ENCODE measurements at places on chromosomes 12 and 14.

GRCh38 chr14:100677554-100678468 lies 48.9 kb upstream of the DLK1 start:
- DNase-seq, result peak; percentile 58

- DNase-seq, result no peak
These were observed 157.9 kb downstream of the PAWR start for GRCh38 chr12:79532907-79533288.

DNA sequence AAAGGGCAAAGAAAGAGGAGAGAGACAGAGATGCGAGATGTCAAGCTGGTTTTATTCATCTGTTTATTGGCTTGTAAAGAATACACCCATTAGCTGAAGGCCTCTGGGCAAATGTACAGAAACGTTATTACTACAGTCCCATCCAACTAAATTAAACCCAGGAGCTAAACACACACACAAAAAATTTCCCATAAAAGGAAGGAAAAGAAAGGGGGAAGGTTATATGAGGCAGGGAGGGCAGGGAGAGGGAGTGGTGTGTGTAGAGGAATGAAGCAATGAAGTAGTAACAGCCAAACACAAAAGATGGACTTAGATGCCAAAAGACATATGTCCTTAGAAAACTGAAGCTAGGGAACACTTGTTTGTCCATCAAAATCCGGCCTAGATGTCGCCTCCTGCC lies 3.1 kb upstream of the MFAP5 start:
- peak; percentile 55 for DNase-seq

DNA sequence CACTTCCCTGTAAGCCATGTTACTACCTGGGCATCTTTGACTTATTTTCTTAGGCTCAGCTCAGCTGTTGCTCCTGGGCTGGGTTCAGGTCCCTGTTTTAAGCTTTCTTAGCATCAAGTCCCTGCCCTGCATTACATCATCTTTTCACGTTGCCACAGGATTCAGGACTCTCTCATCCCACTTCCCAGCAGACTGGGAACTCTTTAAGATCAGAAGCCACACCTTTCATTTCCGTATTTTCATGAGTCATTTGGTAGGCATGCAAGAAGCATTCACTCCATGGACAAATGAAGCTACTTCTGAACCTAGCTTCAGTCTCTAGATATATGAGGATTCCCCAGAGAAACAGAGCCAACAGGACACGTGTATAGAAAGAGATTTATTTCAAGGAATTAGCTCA lies 726.8 kb downstream of the VRK1 start:
- peak; percentile 7 for DNase-seq

DNA sequence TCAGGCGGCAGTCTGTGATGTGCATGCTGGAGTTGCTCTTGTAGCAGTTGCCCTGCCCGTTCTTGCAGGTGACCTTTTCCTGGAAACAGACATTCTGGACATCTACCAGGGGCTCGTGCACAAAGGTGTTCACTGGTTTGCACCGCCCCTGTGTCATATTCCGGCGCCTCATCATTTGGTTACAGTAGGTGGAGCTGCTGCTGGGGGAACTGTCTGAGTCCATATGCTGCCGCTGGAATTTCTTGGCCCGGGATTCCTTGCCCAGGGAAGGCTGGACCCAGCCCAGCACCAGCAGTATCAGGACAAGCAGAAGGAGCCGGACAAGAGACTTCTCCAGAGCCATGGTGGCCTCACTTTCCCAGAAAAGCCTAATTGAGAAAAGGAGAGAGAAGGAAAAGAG lies 918 bp downstream of the RNASE1 start:
- DNase-seq, result no peak

- DNase-seq, result no peak
These were observed 50.7 kb upstream of the DLK1 start for GRCh38 chr14:100675699-100676684.

DNA sequence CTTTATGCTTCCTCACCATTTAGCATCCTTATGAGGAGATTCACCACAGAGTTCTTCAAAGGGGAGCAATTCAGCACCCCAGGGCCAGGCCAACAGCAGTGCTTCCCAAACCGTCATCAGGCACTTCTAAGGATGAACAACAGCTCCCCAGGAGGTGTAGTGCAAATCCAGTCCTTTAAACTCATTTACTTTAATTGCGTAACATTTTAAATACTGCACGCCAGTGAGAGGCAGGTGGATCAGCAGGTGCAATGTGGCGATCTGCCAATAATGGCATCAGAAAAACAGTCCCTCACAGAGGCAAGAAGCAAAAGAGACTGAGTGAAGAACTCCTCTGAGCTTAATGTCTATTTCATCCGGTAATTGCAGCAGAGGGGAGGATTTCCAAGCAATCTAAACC lies 770.9 kb upstream of the FOXG1 start:
- no peak for DNase-seq

DNA sequence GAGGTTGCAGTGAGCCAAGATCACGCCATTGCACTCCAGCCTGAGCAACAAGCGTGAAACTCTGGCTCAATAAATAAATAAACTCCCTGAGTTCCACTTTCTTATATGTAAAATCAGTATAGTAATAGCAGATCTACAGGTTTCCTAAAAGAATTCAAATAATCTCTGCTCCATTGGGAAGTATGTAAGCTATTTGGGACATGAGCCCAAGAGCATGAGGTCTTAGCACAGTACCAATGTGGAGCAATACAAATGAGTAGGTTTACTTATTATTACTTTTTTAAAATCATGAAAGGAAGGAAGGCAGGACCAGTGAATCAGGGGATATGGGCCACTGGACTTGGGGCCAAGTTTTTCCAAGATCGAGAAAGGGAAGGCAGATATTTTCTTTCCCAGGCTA lies 216.9 kb upstream of the DIO2 start:
- DNase-seq, result peak; percentile 60

GRCh38 chr12:51895378-51896135 lies 7.7 kb downstream of the ANKRD33 start:
- DNase-seq, result no peak

DNA sequence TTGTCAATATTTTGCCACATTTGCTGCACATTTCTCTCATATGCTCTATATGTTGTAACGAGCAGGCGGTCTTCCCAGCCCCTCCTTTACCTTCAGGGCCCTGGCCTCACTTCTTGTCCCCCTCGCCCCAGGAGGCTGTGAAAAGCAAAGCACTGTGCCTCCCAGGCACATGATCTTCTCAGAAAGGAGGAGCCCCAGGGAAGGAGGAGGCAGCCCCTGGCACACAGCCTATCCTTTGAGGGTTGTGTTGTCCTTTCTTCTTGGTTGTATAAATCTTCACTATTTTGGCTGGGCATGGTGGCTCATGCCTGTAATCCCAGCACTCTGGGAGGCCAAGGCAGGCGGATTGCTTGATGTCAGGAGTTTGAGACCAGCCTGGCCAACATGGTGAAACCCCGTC lies 77.0 kb downstream of the PPP2R5C start:
- DNase-seq, result no peak

GRCh38 chr14:92787554-92787953 lies 6.6 kb upstream of the GOLGA5 start:
- no peak for DNase-seq

DNA sequence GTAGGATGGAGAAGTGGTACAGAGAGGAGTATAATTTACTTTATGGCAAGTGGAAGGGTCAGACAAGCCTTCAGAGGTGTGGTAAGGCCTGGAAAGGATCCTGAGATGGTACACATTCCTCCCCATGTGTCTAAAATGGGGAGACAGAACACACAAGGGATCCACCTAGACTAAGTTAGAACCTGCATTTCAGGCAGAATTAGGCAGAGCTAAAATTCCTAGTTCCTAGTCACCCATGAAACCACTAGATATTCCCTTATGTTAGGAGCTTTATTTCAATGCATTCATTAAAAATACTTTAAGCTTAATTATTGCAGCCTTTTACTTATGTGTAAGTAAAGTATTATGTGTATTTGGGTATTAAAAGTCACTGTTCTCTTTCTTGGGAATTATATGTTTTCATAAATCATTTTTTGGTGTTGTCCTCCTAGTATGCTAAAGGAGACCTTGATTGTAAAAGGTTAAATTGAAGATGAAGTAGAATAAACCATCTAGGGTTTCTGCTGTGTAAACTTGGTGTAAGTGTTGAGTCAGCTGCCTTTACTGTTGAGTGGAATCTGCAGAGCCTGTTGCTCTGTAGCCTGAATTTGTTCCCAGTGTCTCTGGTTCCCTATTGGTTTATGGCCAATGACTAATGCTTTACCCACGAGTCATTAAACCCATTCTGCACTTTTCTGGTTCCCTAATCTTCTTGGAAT lies 423.2 kb downstream of the ATP23 start:
- DNase-seq, result peak; percentile 100

- DNase-seq, result peak; percentile 73
These were observed 187.7 kb downstream of the GALC start for GRCh38 chr14:87805315-87805723.

GRCh38 chr12:6343518-6343917 lies 1.6 kb upstream of the TNFRSF1A start:
- no peak for DNase-seq

DNA sequence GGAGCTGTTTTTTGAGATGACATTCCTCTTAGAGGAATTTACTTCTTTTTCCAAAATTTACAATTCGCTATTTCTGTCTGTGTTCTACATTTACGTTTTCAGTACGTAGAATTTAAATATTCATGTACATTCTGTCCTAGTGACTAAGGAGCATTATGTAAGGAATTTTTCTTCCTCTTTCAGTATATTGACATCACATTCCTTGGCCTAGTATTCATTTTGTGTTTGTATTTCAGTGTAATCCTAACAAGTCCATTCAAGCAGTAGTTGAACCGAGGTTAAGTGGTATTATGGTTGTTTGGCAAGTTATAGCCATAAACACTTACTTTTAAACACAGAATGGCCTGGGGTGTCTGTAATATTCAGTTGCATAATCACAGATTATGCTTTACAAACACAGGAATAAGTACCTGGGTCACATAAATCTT lies 465.2 kb downstream of the PCNX1 start:
- peak; percentile 86 for DNase-seq

DNA sequence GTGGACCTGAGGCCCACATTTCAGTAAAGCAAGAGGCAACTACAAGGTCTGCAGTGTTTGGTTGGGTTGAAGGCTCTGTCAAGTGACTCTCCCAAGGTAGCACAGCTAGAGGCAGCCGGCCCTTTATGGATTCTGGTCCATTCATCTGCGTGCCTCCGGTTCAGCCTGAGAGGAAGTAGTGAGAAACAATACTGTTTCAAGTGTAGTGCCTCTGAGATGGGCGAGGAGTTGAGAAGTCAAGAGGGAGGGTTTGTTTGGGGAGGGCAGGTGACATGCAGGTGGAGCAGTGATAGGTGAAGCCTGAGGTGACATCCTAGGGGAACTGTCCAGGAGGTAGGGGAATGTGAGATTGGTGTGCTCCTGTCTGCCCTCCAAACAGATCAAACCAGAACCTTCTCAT lies 933.5 kb downstream of the VRK1 start:
- DNase-seq, result no peak

DNA sequence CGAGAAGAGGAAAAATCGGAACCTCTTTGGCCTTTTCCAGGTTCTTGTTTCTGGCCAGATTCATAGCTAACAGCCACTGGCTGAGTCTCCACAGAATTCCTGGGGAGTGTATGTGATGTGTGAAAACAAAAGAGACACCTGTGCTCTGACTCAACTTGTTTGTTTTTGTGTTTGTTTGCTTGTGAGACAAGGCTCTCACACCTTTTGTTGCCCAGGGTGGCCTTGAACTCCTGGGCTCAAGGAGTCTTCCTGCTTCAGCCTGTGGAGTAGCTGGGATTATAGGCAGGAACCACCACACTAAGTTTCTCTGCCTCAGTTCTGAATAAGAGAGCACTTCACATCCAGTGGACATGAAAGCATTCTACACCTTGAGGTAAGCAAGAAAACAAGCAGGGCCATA lies 22.7 kb downstream of the MFAP5 start:
- no peak for DNase-seq

DNA sequence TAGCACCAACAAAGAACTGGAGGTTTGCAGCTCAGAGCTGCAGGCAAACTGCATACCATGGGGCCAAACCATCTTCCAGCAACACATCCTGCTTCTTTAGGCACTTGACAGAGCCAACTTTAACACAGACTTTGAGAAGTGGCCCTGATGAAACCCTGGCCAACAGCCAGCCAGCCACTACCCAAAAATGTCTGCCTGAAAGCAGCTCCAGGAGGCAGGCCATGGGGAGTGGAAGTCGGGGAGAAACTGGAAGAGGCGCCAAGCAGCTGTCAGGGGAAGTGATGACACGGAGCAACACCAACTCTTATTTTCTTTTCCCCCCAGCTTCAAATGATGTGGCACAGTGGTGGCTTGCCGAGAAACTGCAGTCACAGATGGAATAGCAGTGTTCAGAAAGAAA lies 110.9 kb upstream of the PLXNC1 start:
- no peak for DNase-seq

DNA sequence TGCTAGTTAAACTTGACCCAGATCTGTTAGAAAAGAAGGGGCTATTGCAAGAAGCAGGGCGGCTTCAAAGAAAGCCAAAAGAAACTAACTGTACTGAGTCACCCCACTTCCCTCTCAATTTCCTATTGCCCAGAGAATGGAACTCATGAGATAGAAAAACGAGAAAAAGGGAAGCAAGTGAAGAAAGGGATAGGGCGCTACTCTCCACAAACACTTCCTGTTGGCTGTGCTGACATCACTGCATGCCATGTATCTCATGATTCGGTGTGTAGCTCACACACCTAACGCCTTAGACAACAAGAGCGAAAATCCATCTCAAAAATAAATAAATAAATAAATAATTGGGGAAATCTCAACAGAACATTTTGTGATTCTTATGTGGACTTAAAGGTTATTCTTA lies 13.0 kb upstream of the P2RX4 start:
- DNase-seq, result no peak

- DNase-seq, result no peak
These were observed 38.4 kb upstream of the BCL2L14 start for GRCh38 chr12:12032260-12032791.

- no peak for DNase-seq
These were observed 26.3 kb downstream of the HIP1R start for GRCh38 chr12:122861587-122861970.

DNA sequence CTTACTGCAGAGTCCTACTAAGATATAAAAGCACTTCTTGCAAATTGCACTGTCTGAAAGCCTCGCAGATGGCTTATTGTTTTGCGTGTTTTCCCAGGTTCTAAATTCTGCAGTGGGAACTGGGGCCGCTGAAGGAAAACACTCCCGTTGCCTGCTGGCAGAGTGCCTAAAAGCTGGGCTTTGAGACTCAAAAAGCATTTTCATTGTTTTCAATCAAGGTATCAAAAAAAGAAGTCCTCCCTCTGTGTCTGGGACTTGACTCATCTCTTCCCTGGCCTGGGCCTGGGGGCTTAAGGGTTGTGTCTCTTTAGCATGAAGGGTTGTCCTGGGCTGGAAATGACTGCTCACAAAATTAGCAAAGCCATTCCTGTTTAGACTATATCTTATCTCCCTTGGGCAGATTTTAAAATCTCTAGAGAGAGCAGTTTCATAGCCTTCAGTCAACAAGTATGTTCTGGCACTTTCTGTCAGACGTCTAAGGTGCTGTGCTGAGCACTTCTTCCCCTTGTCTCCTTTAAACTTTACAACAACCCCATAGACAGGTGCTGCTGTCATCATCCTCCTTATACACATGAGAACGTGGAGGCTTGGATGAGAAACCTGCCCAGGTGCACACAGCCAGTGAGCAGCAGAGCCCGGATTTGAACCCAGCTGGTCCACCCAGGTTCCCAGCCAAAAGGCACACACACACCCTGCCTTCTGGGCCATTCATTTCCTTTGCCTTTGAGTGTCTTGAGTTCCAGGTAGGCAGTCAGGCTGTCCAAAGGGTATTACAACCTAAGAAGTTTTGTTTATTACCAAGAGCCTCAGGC lies 31.1 kb downstream of the ELK3 start:
- DNase-seq, result no peak

- DNase-seq, result no peak
These were observed 75.6 kb upstream of the SLC24A4 start for GRCh38 chr14:92247341-92247740.
